Fibroblast of lung (primary cell): ENCODE measurements at places on chromosomes 5 and 9. TPM values are rescaled to one million over a fixed set of nuclear protein-coding genes. Genes with fewer than 3 reads are reported as not detected.

FGFR4 gene
- 12.6 and 13.6 TPM in 2 replicates for total RNA-seq

FAM120AOS gene
- 30.6 and 38.8 TPM in 2 replicates for total RNA-seq

- peak; percentile 62 for DNase-seq
These were observed 154.5 kb downstream of the AOPEP start for GRCh38 chr9:94881023-94881422.

PRLR gene
- total RNA-seq, result 0.33 TPM in 1 of 2 replicates, not detected in the other

DNA sequence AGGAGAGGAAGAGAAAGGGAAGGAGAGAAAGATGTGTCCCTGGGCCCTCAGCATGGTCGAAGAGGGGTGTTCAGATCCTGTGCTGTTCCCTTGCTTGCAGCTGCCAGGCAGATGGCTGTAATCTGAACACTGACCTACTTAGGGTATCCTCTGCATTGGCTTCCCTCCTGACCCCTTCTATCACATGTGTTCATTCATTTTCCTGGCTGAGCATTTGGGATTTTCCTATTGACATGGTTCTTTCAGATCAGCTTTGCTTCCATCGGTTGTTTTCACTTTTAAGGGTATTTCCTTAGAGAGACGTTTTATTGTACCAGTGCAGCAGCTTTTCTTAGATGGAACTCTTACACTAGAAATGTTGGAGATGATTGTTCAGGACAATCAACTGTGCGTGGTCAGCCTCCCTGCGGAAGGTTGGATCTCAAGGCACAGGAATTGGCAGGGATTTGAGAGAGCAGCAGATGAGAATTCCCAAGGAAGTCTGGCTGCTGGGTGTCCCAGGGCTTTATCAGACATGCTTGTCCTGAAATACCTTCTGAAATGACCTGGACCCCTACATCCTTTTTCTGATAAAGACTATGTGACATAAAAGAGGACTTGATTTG, 26.0 kb downstream of the ACTBL2 start:
- DNase-seq, result no peak

GRCh38 chr9:99259231-99259918, 37.3 kb downstream of the SEC61B start:
- peak; percentile 45 for DNase-seq

- no peak for DNase-seq
These were observed 9.9 kb downstream of the GABBR2 start for GRCh38 chr9:98698856-98699255.

DNA sequence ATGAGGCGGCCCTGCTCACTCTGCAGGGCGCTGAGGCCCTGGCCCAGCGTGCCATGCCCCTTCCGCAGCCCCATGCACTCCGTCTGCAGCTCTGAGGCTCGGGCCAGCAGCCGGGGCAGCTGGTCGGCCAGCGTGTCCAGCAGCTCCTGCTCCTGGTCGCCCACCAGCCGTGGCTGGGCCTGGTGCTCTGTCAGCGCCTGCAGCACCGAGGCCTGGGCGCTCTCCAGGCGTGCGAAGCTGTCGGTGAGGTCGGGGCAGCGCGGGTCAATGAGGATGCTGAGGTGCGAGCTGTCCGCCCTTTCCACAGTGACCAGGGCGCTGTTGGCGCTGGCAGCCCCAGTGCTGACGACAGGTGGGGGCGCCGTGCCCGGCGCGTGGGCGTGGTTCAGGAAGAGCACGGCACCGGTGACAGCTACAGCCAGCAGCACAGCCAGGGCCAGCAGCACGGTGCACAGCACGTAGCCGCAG, 9.4 kb downstream of the FIBCD1 start:
- no peak for DNase-seq

DNA sequence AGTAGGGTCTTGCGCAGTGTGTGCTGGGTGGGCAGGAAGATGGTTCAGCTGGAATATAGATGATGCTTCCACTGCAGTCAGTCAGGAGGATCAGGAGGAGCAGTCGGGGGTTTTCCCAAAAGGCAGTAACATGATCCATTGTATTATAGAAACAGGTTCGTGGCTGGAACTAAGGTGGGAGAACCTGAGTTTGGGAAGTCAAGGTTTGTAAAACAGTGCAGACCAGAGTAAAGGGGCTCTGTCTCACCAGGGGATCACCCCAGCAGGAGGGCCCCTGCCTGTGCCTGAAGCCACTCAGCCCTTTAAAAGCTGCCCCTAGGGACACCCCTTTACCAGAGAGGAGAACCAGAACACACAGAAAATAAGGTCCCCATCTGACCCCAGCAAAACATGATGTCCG, 213.4 kb downstream of the AUH start:
- no peak for DNase-seq

DNA sequence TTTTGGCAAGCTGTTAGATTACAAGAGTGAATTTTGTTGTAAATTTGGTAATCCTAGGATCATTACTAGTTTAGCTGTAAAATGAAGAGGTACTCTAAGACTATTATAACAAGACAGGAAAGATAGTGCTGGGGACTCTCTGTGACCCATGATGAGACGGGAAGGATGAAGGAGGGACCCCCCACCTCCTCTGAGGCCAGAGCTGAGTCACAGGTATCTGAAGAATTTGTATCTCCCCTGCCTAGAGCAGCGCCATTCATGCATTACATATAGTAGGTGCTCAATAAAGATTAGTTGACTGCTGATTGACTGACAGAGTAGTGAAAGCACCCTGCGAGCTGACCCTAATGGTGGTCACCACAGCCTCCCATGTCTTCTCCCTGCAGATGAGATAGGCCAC, 202.8 kb downstream of the SNX18 start:
- DNase-seq, result no peak

PCDHB12 gene
- 0.26 and 0.66 TPM in 2 replicates for total RNA-seq

DNA sequence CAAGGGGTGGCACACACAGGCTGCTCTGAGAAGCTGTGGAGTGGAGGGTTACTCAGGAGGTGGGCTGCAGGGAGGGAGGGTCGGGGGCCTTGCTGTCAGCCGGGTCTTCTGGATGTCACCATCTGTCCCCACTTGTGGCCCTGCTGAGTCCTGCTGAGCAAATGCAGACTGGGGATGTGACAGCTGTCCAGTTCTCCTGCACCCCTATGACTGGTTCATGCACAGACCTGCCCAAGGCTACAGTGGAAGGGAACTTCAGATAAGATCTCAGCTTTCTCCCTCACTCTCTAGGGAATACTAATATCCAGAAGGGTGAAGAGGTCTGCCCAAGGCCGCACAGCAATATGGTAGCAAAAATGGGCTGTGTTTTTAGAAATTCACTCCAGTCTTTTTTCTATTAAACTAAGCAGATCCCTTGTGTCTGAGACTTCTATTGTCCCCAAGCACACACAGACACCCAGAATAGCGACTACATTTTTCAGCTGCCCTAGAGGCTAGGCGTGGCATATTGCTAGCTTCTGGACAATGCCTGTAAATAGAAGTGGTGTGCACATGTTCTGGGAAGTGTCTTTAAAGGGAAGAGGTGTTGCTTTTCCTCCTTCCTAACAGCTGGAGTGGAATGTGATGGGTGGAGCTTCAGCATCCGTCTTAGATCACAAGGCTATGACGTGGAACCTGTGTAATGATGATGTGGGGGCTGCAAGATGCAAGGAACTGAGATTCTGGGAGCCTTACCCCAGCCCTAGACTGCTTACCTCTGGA, 51.1 kb upstream of the TBC1D2 start:
- no peak for DNase-seq

DNA sequence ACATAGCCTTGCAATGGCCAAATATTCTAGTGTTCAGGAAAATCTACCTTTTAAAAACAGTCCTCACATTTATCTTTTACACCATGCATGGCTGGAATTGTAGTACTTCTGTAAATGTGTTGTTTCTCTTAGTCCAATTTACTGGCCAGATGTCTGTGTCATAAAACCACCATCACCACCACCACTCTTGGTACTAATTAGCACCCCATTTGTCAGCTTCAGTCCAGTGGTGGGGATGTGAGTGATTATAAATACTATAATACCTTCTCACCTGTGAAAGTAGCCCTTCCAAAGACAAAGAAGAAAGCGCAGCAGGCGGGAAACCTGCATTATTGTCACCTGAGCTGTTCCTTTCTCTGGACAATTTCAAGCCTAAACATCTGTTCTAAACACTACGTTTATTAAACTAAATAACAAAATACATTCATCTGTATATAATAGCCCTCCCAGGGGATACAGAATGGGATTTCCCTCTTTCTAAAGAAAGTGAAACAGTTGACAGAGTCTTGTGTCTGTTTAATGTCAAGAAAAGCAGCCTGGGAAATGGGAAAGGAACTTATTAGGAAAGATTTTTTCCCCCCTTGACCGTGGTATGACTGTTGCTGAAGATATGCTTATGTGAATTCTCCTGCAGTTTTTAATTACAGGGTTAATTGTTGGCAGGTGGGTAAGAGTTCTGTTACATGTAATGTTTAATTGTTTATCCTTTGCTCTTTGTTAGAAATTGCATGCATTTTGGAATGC, 144.5 kb upstream of the NUDT12 start:
- DNase-seq, result peak; percentile 3

DNA sequence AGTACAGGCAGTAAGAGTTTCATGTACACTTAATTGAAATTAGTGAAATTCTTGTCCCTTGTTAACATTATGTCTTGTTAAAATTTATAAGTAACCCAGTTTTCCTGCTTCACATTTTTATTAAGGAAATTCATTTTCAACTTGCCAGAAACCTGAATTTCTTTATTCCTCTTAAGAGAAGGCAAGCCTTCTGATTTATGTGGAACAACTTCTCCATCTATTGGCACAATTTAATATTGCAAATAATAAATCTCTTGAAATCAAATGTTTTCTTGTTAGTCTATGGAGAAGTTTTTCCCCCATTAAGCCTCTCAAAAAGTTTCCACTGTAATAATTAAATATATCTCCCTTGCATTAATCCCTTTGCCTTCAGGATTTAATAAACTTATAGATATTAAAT, 33.8 kb upstream of the ACO1 start:
- DNase-seq, result peak; percentile 34

OLFML2A gene
- 30.6 and 33.7 TPM in 2 replicates for total RNA-seq
